BJ (cell line): ENCODE measurements at places on chromosomes 3 and 15. TPM values are rescaled to one million over a fixed set of nuclear protein-coding genes. Genes with fewer than 3 reads are reported as not detected.

DNA sequence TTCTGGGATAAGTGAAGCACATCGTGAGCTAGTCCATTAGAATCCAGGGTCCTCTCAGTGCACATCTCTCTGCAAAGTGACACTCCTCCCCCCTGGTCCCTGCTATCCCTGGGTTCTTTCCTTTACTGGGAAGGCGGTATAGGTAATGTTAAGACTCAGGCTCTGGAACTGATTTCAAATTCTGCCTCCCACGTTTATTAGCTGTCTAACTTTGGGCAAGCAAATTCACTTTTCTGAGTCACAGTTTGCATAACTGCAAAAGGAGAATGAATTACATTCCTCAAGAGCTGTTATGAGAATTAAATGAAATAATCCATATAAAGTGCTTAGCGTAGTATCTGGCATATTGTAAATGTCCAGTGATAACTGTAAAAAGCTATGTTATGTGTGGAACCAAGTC lies 168.1 kb upstream of the LRRN1 start:
- DNase-seq = no peak

DNA sequence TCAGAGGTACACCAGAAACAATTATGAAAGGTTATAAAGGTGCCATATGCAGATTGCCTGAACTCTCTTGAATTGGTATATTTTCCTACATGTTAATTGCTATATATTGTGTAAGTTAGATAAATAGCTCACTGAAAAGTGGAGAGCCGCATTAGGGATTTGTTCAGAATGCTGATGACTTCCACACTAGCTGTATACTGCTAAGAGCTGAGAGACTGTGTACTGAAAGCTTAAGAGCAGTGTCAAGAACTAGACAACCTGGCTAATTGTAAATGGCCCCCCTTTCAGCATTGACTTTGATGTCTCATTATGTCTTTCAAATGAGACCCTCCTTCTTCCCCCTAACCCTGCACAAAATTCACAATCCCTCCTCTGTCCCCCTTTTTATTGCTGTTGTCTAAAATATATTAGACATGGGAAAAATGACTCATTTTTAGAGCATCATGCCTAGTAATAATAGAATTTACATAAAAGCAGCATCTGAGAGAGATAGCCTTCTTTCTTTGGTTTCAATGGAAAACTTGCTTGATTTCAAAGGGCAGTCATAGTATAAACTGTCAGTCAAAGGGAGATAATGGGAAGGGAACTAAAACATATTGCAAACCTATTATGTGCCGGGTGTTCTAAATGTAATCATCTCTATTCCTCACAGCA lies 34.7 kb upstream of the GREM1 start:
- no peak for DNase-seq

GRCh38 chr3:37768107-37768809 lies 93.4 kb upstream of the CTDSPL start:
- DNase-seq = no peak

GRCh38 chr3:38599886-38600285 lies 49.6 kb downstream of the SCN5A start:
- no peak for DNase-seq

DNA sequence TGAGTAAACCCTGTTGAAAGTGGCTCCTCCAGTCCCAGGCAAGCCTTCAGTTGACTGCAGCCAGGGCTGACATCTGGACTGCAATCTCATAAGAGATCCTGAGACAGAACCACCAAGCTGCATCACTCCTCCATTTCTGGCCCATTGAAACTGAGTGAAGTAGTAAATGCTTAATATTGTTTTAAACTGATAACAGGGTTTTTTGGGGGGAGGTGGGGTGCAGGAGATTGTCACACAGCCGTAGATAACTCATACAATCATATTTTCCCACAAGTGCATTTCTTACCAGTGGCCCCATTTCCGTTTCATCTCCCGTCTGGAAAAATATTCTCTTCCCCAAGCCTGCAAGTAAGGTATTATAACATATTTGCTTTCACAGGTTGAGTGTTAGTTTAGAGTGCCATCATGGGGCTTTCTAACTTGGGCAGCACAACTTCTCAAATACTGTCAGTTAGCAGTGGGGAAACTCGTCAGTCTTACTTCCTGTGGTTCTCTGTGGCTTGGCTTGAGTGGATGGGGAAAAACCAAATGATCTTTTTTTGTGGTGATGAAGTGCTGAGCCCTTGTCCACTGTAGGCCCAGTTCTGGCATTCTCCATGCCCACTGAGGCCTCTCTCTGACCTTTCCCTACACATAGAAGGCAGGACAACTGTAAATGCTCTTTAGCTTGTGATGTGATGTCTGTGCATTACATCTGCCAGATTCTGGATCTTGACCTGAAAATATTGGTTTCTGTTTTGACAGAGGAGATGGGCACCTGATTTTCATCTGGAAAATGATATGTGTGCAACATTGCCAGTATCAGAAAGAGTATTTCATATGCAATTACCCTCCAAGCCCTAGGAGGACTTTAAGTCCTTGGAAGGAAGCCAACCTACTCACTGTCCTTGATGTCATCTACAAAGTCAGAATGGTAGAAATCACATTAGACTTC lies 90.1 kb upstream of the BHLHE40 start:
- DNase-seq = no peak

GRCh38 chr15:85854345-85855097 lies 59.8 kb upstream of the KLHL25 start:
- no peak for DNase-seq

DNA sequence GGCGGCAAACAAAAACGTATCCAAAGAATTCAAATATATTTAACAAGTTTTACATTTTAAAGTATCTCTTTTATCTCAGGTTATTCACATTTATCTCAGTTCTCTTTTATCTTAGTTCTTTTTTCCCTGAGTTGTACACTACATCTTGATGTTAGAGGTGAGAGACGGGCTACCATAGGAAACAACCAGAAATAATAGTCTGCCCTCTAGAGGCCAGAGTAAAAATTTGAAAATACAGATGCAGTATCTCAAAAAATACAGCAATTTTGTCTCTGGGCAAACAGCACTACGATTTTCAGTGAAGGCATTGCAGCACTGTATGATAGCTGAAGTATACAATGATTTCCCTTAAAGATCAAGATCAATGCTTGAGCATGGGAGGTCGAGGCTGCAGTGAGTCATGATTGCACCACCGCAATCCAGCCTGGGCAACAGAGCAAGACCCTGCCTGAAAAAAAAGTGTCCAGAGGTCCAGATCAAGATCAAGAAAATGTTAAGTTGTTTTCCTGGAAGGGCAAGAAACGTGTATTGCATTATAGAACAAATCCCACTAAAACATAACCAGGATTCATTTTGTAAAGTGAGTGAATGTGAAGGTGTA lies 82.6 kb upstream of the ATP11B start:
- DNase-seq = no peak

- no peak for DNase-seq
These were observed 12.5 kb downstream of the TRAT1 start for GRCh38 chr3:108835101-108835500.

DNA sequence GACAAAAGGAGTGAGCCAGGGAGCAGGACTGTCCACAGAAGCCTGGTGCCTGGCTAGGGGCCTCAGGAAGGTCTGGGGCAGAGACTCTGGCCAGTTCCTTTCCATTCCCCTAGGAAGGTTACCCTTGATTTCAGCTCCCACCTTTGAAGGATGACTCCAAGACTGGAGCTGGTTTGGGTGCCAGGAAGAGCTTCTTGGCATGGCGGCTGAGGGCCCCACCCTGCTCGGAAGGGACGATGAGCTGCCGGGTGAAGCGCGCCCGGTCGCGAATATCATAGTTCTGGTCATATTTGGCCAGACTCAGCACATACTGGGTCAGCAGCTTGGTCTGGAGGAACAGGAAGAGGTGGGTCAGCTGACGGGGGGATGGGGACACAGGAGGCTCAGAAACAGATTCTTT lies 19.4 kb upstream of the CPEB1 start:
- no peak for DNase-seq

DNA sequence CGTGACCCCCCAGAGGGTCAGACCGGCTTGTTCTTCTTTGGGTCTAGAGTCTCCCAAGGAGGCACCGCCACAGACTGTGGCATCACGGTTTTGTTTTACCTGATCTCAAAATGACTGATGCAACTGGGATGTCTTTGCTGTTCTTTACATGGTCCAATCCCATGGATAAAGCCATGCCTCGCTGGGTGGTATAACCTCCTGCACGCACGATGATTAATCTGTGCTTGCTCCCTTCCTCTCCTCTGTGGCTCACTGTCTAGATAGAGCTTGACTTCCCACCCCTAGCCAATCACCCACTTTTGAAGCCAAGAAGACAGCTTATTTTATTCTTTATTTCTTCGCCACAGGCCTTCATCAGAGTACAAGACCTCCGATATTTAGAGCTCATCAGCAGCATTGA lies 36.6 kb upstream of the RHO start:
- DNase-seq = no peak

DNA sequence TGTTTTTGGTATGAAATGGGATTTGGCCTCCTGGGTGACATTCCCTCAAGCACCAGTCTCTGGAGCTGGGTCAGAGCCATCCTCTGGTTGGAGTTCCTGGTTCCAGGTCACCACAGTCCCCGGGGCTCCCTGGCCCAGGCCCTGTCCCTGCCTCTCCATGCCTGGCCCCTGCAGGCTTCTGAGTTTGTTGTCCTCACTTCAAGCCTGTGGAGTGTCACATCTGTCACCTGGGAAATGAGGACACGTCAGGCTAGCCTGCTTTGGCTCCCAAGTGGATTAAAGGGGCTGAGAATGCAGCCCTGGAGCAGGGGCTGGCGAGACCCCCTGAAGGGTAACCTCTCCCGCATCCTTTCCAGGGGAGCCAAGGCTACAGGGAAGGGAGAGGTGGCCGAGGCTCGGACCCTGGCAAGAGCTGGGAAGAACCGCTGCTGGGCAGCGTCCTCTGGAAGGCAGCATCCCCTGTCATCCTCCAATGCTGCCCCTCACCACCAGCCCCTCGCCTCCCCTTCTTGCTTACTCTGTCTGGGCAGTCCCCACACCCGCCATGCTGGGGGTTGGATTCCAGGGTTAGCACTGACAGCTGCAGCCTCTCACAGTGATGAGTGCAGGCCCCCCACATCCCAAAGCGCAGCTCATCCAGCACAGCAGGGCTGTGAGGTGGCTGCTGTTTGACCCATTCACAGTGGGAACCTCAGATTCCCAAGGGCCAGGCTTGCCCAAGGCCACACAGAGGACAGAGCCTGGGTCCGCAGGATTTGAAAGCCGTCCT lies 75.5 kb upstream of the IQSEC1 start:
- DNase-seq = no peak

DNA sequence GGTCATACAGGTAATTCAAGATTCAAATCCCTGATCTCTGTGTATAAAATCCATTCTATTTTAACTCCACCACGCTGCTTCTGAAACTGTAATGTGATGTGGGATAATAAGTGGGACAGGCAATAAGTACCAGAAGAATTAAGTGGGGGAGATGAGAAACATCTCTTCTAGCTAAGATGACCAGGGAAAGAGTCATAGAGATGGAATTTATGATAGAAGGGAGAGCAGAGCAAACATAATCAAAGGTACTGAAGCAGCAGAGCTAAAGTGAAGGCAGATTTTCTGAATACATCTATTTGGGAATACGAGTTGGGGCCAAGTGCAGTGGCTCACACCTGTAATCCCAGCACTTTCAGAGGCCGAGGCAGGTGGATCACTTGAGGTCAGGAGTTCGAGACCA lies 4.9 kb downstream of the MRPL47 start:
- DNase-seq = no peak

- peak; percentile 19 for DNase-seq
These were observed 47.5 kb downstream of the ARMC8 start for GRCh38 chr3:138234401-138235179.

DNA sequence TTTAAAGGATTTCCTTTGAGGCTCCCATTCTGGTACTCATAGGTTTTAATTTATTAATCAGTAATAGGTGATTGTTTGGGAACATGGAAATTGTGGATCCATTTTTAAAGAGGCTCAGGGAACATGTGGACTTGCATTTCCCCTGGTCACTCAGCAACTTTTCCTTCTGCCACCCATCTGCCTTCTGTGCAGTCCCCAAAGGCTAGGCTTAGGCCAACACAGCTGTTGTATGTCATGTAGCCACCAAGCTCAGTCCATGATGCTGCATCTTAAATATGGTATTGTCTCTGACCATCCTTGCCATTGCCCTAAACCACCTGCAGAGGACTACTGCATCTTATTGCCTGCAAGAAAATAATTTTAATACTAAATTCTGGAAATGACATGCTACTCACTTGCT lies 416.7 kb upstream of the SEMA6D start:
- DNase-seq = no peak

GRCh38 chr3:111712294-111713167 lies 117.4 kb upstream of the ZBED2 start:
- no peak for DNase-seq

GOLGB1 gene
- 17.3 and 21.7 TPM in 2 replicates for polyA plus RNA-seq

CRTAP gene
- 311 and 376 TPM in 2 replicates for polyA plus RNA-seq

PDCD7 gene
- 11.8 and 12.0 TPM in 2 replicates for polyA plus RNA-seq

PATL2 gene
- 0.09 and 0.12 TPM in 2 replicates for polyA plus RNA-seq
